Stimulated activated CD4-positive, alpha-beta T cell treated with anti-CD3 and anti-CD28 coated beads, Interleukin-4, amount 100 ng/mL, for 24 hours (primary cell): ENCODE measurements at places on chromosomes 11 and 22.

- DNase-seq: no peak
These were observed 6.5 kb upstream of the NAALADL1 start for GRCh38 chr11:65064847-65065240.

DNA sequence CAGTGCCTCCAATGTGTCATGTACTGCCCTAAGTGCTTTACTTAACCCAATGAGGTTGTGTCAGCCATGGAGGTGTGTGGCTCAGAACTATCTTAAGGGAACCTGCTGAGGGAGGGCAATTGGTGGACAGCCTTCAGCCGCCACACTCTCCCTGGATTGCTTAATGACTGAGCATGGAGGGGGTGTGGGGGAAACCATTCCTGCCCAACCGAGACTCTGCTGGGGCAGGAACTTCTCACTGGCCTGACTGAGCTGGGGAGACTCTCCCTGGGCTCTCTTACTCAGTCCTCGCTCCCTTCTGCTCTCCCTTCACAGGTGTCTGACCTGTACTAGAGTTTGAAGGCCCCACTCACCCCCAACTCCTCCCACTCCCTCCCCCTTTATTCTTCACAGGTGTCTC, 114.8 kb downstream of the CCDC81 start:
- no peak for DNase-seq

GRCh38 chr22:26544489-26544888, 32.2 kb upstream of the TFIP11 start:
- DNase-seq: no peak

DNA sequence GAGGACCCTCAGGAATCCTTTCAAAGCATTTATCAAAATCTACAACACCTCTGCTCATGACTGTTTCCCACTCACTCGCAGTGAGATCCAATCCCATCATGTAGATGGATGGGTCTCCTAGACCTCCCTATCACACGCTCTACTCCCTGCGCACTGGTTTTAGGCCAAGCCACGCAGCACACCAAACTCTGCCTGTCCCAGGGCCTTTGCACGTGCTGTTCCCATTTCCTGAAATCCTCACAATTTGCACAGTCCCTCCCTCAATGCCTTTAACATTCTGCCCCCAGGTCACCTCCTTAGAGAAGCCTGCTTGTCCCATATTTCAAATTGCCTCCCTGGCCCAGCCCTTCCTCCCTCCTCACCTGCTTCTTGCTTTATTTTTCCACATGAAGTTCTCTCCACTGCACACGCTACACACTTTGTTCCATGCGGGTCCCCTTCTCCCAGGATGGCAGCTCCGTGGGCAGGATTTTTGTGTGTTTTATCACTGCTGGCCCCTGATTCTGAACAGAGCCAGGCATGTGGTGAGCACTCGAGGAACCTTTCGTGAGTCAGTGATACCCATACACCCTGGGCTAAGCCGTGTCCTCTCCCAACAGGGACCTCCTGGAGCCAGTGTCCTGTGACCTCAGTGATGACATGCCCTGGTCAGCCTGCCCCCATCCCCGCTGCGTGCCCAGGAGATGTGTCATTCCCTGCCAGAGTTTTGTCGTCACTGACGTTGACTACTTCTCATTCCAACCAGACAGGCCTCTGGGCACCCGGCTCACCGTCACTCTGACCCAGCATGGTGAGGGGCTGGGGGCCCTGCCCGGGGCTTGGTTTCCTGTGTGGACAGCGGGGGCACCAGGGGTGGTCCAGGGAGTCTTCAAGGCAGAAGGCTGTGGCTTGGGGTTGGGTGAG, 12.2 kb downstream of the CSF2RB start:
- DNase-seq: no peak

DNA sequence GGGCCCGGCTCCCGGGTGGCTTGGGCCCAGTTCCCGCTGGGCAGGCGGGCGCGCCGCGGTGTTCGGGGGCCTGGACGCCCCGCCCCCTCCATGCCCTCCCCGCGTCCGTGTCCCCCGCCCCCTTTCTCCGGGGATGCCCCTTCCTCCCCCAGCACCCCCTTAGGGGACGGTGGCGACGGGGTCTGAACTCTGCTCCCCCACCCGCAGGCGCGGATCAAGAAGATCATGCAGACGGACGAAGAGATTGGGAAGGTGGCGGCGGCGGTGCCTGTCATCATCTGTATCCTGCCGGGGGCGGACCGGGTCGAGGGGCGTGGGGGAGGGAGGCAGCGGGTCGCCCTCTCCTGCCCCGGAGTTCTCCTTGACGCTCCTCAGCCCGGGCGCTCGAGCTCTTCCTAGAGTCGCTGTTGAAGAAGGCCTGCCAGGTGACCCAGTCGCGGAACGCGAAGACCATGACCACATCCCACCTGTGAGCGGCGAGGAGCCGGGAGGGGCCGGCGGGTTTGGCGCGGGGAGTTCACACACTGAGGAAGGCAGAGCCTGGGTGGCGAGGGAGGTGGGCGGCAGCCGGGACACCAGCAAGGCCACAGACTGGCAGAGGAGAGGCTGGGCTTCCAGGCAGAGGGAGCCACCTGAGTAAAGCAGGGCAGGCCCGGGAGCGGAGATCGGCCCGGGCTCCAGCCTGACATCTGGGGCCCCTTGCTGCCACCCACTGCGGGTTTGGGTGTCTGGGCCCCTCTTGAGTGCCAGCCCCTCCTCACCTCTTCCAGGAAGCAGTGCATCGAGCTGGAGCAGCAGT, 546 bp downstream of the DRAP1 start:
- peak; percentile 60 for DNase-seq

- DNase-seq: no peak
These were observed 33.5 kb downstream of the POU2AF3 start for GRCh38 chr11:111331711-111332479.

DNA sequence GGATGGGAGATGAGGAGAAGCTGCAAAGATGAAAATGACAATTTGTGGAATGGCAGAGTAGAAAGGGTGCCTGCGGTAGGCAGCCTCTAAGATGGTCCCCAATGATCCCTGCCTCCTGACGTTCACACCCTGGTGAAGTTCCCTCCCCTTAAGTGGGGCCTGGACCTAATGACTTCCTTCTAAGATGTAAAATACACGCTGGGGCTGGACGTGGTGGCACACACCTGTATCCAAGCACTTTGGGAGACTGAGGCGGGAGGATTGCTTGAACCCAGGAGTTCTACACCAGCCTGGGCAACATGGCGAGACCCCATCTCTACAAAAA, 60.7 kb upstream of the CREB3L1 start:
- no peak for DNase-seq

DNA sequence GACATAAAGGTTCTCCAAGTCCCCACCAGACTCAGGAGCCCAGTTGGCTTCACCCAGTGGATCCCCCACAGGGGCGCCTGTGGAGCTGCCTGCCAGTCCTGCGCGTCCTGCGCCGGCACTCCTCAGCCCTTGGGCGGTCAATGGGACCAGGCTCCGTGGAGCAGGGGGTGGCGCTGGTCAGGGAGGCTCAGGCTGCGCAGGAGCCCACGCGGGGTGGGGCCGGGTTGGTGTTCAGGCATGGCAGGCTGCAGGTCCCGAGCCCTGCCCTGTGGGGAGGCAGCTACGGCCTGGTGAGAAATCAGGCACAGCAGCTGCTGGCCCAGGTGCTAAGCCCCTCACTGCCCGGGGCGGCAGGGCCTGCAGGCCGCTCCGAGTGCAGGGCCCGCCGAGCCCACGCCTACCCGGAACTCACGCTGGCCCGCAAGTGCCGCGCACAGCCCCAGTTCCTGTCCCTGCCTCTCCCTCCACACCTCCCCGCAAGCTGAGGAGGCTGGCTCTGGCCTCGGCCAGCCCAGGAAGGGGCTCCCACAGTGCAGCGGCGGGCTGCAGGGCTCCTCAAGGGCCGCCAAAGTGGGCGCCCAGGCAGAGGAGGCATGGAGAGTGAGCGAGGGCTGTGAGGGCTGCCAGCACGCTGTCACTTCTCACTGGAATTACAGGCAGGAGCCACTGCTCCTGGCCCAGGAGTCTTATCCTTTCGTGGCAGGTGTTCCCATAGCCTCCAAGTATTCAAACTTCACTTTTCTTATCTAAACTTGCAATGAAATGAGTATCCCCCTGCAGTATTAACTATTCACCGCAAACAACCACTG, 22.8 kb upstream of the ZBTB44 start:
- no peak for DNase-seq

DNA sequence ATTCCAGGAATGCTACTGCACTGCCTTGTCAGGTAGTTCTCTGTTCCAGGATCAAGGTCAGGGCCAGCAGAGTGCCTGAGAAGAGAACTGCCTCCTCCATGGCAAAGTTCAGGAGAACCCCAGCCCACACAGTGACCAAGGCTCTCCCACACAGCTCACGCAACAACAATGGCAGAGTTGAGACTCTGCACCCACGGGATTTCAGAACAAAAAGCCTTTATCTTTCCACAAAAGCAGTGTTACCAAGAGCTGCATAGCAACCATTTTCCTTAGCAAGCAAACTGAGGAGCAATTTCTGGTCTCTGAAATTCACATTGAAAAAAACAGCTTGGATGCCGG, 11.1 kb downstream of the PLAAT3 start:
- no peak for DNase-seq

DNA sequence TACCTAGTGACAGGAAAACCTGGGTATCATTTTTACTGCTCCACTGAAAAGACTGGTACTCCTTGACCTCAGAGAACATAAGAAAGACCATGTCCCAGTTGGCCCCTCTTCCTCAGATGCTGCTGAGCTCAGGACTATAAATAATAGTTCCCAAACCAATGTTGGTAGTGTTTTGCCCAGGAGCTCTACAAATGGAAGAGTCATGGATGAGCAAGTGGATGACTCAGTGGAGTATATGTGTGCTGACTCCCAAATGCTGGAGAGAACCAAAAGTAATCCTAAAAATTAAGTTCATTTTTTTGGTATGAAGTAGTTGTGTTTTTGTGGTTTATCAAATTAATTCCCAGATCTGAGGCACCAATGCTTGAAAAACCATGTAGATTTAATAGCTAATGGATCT, 482.0 kb downstream of the KCNA4 start:
- no peak for DNase-seq

GRCh38 chr11:131685906-131686305, 315.5 kb downstream of the NTM start:
- DNase-seq: no peak

DNA sequence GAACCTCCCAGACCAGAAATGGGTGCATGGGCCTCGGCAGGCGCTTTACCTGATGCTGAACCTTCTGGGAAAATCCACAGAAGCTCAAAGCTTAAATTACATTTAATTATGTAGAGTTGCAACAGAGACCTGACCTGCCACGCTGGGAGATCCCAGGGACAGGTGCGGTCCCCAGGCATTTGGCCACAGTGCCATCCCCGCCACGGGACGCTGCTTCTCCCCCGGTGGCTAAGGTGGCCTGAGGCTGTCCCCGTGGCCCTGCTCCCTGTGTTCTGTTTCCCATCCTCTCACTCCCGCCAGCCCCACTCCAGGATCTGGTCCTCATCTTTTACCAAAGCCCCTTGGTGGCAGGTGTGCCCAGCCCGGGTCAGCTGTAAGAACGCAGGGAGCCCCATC, 39.6 kb downstream of the GRAMD4 start:
- no peak for DNase-seq

GRCh38 chr22:16954060-16954403, 54.0 kb downstream of the GAB4 start:
- DNase-seq: no peak

DNA sequence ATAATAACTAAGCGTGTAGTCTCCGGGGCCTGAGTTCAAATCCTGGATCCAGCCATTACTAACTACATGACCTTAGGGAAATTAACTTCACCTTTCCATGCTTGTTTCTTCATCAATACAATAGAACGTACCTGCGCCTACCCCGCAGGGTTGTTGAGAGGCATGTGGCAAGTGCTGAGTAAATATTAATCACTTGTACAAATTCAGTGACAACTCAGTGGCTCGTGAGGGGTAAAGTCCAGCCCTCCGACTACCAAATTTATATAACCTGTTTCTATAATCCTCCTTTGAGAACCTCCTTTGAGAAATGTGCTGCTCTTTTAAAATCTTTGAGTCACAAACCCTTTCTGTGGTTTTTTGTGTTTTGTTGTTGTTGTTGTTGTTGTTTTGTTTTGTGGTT, 49.8 kb downstream of the FEZ1 start:
- no peak for DNase-seq

- DNase-seq: no peak
These were observed 22.1 kb downstream of the STIM1 start for GRCh38 chr11:3877364-3878257.

DNA sequence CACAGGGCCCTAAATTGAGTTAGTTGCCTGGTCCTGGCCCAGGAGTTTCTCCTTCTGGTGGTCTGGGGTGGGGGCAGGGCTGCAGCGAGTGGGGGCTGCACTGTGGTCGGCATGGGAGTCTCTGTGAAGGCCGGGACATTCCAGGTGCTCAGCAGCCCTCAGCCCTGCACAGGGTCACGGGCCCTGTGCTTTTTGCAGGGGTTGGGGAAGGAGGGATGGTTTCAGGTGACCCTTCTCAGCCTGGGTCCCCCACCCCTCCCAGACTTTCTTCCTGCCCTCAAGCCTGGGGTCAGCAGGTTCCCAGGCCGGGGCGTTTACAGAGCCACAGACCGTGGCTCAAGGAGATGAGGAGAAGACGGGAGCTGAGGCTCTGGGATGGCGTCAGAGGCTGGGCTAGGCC, 7.8 kb downstream of the EMID1 start:
- DNase-seq: no peak

DNA sequence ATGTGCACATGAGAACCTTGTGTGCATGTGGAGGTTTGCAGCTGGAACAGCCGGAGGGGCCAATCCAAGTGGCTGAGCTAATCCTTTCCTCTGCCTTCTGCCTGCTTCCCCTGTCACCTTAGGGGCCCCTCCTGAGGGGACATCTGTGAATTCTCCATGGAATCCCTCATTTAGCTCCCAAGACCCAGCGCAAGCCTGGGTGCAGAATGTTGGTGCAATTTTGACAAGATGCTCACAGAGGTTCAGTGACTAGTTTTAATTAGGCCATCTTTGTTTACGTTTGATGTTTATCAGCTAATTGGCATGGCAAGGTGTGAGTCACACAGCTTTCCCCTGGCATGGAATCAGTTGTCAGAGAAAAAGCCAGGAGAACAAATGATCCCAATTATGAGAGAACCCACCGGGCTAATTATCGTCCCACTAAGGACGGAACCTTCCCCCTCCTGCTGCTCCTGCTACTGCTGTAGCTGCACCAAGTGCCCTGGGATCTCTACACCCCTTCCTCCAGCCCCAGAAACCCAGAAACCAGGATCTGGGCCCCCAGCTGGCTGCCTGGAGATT, 63.6 kb upstream of the PAX6 start:
- DNase-seq: no peak

DNA sequence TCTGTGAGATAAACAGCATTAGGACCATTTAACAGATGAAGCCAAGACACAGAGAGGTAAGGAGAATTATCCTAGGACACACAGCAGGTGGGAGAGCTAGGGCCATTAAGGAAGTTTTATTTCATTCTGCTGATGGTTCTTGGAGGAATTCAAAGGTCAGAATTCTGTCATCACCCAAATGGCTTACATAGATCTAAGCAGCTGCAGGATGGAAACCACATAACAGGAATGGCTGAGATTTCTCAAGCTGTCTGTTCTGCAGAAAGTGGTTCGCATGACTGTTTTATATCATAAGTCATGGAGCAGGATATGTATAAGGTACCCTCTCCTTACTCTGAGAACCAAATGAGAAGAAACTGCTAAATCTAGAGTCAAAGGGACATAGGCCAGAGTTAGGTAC, 163.2 kb upstream of the NARS2 start:
- no peak for DNase-seq
